ENCODE measurements at places on chromosomes 3 and 15.

DNA sequence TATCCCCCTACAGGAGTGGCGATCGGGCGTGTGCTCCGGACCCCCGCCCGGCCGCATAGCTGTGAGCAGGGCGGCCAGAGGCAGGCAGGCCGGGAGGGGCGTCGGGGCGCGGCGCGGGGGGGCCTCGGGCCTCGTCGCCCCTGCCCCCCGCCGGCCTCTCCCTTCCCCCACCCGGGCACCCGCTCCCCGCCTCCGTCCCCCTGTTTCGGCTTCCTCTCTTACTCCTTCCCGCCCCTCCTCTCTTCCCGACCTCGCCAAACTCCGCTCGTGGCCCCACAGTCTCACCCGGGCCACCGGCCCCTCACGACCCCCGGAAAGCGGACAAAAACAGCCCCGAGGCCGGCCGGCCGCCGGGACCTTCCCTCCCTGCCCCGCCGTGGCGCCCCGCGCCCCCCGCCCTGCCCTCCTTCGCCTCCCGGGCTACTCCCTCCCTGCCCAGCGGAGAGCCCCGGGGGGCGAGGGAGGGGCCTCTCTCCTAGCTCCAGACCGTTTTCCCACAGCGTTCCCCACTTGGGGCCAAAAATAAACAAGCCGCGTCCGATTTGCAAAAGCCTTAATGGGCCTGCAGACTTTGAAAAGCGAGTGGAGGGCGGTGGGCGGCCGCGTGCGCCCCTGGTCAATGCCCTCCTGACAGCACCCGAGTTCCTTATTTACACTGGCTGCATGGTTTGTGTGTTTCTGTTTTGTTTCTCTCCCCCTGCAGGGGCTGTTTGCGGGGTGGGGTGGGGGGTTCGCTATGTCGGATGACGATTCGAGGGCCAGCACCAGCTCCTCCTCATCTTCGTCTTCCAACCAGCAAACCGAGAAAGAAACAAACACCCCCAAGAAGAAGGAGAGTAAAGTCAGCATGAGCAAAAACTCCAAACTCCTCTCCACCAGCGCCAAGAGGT lies 1.0 kb downstream of the UBE2E1 start:
- DNase-seq = no peak

- no peak for DNase-seq
These were observed 56.8 kb upstream of the LCTL start for GRCh38 chr15:66622591-66623022.

GRCh38 chr3:194586836-194587235 lies 46.4 kb downstream of the TMEM44 start:
- no peak for DNase-seq

DNA sequence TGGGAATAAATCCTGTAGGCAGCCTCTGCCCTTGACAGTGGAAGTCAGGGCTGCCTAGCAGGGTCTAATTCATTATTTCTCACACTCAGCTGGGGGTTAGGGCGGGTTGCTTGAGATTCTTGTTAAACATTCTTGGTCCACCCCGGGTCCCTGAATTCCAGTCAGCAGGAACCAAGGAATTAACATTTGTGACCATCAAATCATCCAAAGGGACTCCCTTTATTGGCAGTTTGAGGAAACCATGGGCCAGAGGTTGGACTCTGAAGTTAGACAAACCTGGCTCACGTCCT lies 122.8 kb downstream of the EEFSEC start:
- no peak for DNase-seq

DNA sequence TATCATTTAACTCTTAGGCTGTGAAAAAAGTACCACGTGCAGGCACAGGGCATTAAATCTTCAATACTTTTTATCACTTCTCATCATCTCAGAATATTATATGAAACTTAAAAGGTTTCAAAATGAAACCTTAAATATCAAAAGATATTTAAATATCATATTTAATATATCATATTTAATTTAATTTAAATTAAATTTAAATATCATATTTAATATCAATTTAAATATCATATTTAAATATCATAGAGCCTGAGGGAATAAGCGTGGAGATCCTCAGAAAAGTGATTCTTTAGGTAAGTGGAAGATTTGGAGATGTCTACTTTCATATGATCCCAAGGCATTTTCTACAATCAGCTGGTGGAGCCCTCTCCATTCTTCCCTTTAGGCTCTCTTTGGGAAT lies 716.6 kb downstream of the OTOL1 start:
- DNase-seq = no peak

DNA sequence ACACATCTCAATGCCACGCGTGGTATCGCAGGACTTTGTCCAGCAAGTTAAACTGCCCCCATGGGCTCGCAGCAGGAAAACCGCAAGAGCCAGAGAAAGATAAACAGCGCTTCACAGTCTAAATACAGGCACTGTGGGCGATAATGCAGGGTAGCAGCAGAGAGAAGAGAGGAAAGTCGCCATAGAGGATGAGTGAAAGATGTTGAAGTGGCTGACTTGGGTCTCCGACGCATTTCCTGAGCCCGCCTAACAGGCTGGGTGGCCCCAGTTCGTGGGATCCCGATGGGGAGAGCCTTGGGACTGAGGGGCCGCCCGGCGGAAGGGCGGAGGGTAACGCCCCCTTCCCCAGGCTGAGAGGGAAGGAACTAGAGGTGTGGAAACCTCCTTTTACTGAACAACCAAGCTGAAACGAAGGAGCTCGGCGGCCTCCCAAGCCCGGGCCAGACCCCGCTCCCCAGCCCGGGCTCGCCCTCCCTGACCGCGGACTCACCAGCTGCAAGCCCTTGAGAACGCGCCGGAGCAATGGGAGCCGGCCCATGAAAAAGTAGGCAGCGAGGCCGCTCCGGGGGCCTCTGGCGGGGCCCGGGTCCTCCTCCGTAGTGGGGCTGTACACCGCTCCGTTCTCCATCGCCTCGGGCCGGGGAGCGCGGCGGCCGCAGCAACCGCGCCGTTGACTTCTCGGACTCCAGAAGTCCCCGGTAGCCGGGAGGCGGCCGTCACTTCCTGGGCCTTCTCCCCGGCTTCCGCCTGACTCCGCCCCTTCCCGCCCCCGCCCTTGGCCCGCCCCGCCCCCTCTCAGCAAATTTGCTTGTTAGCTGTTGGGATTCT lies at the start of gene CMTM6:
TSS of gene CMTM6 (minus strand) at position 735 of the 828 bp plus-strand sequence. CDS start at position 628, 107 bp downstream.
- DNase-seq = peak; percentile 58

DNA sequence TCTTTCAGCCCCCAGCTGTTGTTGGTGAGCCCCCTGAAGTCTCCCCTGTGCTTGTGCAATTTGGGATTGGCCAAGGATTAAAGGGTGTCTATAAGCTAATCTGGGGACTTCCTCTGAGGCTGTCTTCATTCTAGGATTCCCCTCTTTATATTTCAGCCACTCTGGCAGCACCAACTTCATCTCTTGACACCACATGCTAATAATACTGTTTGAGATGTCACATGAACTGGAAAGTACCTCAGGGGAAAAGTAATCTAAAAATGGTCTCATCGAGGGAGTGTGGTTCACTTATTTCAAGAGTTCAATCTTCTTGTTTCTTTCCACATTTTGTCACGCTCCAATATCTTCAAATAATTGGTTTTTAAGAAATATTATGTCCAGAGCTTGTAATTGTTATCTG lies 279.2 kb upstream of the TMC3 start:
- DNase-seq = no peak

GRCh38 chr3:69322158-69322509 lies 63.8 kb downstream of the FRMD4B start:
- no peak for DNase-seq

- peak; percentile 64 for DNase-seq
These were observed at the start of gene ZXDC for GRCh38 chr3:126475413-126476114. Gene ZXDC, minus strand, starts transcription at chr3:126475891. Its CDS starts 26 bp downstream, at chr3:126475865.

GRCh38 chr15:80659375-80659774 lies 35.7 kb upstream of the ABHD17C start:
- no peak for DNase-seq

DNA sequence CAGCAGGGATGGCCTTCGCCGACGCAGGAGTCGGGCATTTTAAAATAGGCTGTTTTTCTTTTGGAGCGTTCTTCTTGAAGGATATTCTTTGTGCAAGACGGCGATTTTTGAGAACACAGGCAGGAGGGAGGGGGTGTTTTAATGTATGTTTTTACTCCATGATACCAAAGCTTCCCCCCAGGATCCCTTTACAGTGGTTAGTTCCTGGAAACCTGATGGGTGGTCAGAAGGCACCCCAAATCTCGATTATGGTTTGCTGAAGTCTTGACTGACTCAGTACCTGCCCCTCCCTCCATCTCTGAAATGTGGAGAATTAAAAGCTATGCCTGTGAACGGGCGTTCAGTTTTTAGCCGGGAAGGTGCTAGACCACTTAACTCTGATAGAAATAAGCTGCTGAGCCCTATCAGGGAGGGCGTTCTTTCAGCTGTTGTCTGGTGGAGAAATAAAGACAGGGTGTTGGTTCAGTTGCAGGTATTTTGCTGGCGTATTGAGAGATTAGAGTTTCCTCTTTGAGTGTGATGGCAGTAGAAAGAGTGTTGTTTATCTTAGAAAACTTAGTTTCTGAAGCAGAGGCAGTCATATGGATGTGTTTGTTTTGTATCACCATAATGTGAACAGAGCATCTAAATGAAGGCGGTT lies 3.4 kb downstream of the IGF1R start:
- no peak for DNase-seq

DNA sequence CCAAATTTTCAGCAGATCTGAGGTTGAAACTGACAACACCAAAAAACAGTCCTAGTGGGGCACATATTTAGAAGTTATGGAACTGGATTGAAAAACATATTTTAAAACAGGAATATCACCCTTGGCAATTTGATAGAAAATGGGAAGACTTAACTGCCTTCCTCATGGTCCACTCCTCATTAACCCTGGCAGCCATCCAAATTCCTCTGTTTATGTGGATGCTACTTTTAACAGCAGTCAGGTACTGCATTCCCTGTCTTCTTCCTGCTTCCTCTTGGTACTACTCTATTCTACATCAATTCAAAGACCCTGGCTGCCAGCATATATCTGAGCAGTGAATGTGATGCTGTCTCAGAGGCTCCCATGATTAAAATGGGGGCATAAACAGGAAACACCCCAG lies 54.3 kb downstream of the PDE8A start:
- no peak for DNase-seq

DNA sequence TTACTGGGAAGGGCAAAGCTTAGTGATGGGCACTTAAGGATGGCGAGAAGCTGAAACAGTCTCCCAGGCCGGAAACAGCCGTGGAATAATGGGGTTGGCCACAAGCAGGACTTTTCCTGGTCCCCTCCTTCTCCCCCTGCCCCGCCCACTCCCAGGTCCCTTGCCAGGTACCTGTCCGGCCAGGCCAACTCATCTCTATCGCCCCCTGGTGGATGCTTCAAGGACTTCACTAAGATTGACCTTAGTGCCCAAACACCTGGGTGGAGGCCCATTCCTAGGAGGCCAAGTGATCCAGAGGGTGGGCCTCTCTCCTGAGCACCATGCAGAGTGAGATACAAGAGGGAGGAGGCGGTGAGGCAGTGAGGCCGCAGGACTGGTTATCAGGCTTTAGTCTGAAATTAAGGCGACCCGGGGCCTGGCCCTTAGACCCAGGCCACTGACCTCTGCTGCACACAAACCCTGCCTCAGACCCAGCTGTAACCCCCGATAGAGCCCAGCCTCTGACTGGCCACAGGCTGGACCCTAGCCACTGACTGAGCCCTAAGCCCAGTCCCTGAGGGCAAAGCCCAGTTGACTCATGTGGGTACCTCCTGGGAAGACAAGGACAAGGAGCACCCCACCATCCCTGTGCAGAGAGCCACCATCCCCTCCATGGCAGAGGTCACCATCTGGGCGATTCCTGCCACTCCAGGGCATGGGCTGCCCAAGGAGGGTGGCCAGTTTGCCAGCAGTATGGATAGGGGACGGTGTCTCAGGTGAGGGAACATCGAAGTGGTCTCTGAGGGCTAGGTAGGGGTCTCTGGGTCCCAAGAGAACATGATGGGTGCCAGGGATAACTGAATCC lies 37.6 kb downstream of the VIPR1 start:
- DNase-seq = no peak

DNA sequence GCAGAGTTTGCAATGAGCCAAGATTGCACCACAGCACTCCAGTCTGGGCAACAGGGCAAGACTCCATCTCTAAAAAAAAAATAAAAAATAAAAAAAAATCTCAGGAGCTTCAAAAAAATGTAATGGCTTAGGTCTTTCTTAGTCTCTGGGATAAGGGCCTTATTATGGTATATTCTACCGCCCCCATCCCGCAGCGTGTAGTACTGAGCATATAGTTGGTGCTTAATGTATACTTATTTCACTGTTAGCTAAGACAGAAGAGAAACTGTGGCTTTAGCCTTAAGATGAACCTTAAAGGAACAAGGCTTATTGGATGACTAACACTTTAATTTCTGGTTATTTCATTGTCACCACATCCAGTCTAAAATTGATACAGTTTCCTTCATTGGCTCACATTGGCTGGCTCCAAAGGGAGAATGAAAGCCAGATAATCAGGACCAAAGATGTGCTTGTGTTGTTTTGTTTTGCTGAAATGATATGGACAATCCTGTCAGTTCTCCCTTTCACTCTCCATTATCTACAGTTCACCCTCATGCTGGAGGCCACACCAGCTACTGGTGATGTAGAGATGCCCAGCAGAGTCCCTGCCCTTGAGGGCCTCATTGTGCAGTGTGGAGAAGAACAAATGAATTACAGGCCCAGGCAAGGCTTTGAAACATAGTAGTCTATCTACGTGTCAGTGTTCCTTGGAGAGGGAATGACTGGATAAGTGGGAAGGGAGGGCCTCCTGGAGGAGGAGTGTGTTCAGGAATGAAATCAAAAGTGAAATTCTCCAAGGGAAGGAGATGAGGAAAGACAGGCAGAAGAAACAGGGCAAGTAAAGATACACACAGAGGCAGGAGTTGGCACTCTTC lies 17.4 kb upstream of the RAF1 start:
- DNase-seq = no peak

DNA sequence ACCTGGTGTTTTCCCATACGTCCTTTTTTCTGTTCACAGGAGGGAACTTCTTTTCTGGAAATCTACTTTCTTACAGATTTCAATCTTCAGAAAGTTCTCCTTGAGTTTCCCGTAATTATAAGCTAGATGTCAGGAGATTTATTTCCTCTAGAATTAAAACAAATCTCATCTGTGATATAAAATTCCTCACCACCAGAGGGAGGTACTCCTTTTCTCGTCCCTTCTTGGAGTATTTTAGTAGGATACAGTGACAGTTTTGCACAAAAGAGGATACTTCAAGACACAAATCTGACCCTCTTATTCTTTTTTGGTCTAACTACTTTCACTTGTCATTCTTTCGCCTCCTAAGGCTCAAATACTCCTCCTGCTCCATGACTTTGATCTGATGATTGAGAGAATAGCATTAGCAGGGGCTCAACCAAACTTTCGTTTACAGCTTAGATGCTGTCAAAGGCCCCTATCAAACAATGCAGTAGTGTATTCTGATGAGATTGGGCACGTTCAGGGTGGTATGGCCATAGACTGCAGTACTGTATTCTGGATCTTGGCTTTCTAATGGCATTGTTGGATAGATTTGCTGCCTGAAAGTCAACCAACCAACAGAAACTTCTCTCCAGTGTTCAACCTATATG lies 38.0 kb downstream of the TMEM41A start:
- no peak for DNase-seq

GRCh38 chr3:33751336-33751735 lies 33.3 kb upstream of the CLASP2 start:
- no peak for DNase-seq

DNA sequence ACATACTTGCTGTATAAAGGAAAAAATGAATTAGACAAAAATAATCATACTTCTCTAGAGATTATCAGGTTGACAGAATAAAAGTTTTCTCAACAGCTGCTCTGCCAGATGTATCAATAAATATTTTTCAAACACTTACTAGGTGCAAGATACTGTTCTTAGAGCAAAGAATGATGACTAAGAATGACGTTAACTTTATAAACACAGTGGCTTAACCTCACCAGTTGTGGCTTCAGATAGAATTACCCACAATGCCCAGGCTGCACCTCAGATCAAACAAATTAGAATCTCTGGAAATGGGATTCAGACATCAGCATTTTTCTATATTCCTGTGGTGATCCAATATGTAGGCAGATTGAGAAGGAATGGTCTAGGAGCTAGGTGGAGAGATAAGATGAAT lies 422.4 kb upstream of the ATP11B start:
- no peak for DNase-seq
